Right ventricle myocardium superior (tissue), 1 donor: ENCODE measurements at places on chromosomes 4 and X. TPM values are rescaled to one million over a fixed set of nuclear protein-coding genes. Genes with fewer than 3 reads are reported as not detected.
A peak's percentile ranks its signal among the peaks of the same experiment; 100 is the strongest.

DNA sequence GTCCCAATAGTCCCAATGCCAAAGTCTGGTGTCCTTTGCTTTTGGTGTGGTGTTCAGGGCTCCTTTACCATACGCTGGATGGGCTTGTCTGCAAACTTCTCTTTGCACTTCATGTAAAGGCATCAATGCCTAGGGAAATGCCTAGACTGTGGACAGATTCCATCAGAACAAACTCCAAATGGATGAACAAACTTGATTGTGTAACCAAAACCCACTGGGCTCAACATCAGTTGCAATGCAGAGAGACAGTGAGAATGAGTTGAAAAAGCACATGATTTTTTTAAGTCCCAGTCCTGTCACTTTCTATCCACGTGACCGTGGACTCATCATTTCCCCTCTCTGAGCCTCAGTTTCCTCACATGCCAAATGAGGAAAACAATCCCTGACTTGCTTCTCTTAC, 4.9 kb downstream of the ATP1B4 start:
- no peak for DNase-seq

DNA sequence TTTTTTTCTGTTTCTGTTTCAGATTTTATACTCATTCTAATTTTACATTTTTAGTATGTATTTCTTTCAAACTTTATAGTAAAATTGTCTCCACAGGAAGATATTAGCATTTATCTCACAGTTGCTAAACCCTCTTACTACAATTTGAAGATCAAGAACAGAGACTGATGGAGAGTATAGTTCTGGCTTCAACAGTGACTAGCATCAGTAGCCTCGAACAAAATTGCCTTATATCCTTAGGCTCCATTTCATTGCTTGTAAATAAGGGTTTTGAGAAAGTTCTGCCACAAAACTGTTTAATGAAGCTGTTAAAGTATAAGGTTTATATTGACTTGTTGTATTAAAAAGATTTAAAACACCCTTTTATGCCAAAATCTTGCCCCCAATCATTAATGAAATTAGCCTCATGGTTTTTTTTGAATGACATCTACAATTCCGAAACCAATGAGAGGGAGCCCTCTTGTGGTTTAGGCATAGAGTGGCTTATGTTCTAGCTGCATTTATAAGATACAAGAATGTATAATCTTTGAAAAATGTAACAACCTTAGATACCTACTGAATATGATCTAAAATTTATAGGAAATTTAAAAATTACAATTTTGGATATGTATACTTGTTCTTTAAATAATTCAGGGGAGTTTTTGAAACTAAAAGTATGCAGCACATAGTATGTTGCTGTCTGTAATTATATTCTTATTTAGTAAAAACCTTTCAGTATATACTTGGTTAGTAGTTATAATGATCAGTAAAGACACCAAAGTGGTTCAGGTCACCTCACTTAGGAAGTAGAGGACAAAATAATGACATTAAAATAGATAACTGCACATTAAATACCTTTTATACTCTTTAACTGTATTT, 109.8 kb upstream of the HPGD start:
- DNase-seq = no peak

DNA sequence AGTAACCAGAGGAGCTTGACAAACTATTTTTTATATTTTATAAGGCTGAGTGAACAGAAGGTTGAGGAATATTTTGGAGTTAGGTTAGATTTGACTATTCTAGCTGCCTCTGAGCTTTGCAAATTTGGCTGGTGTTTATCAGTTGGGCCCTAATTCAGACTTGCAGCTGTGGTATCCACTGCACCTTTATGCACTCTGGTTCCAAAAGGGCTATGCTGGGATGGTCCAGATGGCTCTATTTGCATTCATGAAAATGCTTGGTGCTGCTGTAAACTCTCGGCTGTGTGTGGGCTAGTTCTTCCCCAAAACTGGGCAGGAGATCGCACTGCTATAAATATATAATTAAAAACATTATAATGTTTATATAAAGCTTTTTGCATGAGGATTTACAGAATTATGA, 106.3 kb downstream of the REPS2 start:
- DNase-seq = no peak

DNA sequence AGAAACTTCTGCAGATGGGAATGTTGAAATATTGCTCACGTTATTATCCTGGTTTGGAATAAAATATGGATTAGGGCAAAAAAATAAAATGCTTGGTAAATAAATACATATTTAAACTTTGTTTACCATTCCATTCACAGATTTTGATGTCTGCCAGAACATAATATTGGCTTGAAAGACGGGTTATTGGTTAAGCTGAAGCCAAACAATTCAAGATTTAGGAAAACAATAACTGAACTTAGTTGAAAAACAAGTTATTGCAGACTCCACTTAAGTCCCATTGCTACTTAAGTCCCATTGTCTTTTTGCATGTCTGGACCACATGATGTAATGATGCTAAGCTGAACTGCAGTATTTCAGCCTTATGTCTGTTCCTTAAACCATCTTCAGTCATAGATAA, 722.5 kb downstream of the FAT4 start:
- DNase-seq = no peak

DNA sequence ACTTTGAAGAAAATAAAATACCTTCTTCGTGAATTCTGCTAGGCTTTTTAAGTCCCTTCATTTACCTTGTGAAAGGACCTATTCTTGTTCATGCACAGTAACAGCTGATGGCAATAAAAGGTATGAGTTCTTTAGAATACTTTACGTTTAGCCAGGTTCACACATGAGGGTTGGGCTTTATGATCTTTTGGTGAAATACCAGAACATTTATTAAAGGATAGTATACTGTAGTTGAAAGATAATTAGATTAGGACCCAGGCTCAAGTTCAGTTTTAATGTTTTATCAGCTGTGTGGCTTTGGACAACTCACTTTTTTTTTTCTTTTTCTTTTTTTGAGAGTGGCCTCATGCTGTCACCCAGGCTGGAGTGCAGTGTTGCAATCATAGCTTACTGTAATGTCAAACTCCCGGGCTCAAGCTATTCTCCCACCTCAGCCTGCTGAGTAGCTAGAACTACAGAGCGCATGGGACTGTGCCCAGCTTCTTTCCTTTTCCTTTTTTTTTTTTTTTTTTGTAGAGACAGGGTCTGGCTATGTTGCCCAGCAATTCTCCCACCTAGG, 28.2 kb upstream of the NEIL3 start:
- DNase-seq = no peak

- no peak for DNase-seq
Observed at GRCh38 chrX:46165411-46165810, 379.8 kb downstream of the ZNF674 start.

GRCh38 chr4:4427121-4427870, 40.4 kb downstream of the NSG1 start:
- no peak for DNase-seq

- DNase-seq = peak; percentile 67
Observed at GRCh38 chrX:102651242-102652011, at the start of gene GPRASP1. TSS of gene GPRASP1 (plus strand) at chrX:102651483. CDS start at chrX:102653914, 2,431 bp downstream.

DNA sequence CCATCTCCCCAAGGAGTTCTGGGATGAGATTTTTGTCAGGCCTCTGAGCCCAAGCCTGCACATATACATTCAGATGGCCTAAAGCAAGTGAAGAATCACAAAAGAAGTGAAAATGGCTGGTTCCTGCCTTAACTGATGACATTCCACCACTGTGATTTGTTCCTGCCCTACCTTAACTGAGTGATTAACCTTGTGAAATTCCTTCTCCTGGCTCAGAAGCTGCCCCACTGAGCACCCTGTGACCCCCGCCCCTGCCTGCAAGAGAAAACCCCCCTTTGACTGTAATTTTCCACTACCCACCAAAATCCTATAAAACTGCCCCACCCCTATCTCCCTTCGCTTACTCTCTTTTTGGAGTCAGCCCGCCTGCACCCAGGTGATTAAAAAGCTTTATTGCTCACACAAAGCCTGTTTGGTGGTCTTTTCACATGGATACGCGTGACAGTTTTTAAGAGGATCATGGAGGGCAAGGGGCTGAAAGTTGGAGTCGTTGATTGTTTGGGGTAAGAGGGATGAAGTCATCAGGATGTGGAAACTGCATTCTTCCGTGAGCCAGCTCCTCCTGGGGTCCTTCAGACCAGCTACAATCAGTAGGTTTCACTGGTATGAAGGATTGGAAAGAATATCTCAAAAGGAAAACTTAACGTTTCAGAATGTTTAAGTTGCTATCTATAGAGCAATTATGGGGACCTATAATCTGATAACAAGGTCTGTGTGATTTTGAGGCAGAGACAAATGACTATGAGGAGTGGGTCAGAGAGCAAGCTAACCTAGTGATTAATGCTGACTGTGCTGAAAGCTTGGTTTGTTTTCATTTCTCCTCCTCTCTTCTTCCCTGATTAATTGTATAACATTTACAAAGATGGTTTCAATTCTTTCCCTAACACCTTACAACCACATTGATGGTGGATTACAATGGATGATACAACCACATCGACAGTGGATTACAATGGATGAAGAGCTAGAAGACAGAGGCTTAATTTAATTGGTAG, 28.6 kb upstream of the MAGEA11 start:
- no peak for DNase-seq

GRCh38 chr4:12889054-12889453, 595.1 kb downstream of the RAB28 start:
- no peak for DNase-seq

DNA sequence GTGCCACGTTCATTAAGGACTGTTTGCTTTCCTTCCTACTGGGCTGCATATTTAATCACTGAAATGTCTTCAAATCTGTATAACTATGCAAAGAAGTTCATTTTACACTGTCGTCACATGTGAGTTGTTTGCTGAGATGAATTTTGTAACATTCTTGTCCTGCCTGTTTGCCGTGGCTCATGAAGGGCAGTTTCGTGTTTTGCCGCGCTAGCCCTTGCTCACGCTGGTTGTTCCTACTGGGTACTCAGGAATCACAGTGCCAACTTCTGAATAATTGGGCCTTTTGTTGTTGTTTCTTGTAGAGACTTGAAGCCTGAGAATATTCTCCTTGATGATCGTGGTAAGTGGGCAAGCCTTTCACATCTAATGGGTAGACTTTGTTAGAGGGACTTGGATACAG, 52.2 kb downstream of the HTT-AS start:
- no peak for DNase-seq

GRCh38 chr4:98290511-98290910, 29.3 kb downstream of the RAP1GDS1 start:
- DNase-seq = no peak

GRCh38 chr4:40251366-40251765, 54.5 kb downstream of the RHOH start:
- no peak for DNase-seq

DNA sequence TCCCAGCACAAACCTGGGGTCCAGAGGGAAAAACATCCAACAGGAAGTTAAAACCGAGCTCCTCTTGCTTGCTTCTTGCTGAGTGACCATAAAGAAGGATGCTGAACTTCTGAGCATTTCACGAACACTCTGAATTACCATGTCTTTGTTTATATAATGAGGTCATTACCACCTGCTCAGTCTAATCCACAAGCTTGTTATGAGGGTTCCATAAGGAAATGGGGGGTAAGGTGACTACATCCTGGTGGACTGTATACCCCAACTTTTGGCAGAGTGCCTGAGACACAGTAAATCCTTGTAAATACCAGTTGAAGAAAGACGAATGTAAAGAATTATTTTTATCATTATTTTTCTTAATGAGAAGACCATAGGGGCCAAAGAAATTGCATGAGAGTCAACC, 16.8 kb downstream of the CCDC149 start:
- no peak for DNase-seq

DNA sequence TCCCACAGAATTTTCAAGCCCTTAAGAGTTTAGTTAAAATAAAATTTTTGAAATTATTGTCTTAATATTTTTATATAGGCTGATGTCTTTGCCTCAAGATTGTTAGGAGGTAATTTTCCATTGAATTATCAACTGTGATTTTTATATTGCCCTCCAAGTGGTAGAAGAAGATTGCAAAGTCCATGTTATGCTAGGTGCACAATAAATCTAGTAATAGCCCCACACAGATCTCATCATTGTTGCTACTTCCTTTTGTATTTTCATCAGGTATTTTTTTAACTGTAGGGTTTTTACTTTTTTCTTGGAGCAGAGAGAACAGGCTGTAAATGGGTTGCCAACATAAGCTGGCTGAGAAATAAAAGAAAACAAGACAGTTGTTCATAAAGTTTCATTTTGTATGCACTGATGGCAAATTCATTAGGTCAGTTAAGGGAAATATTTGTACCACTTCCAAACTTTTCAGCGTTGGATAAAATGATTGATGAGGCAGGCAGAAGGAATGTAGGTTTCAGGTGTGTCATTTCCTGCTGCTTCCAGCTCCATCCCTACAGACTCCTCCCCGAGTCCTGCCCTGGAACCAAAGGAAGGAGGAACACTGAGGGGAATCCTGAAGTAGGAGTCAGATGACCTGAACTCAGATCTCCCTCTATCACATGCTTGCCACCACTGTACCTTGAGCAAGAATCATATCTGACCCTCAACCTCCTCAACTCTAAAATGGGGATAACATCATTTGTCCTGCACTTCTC, 105.5 kb downstream of the PRRG1 start:
- DNase-seq = no peak

- DNase-seq = peak; percentile 75
Observed at GRCh38 chr4:70838666-70839588, 763 bp downstream of the GRSF1 start.

- no peak for DNase-seq
Observed at GRCh38 chr4:13143222-13144070, 340.7 kb downstream of the RAB28 start.

GRCh38 chr4:25879991-25880651, 17.3 kb upstream of the SEL1L3 start:
- no peak for DNase-seq

GRCh38 chrX:123581586-123581985, 151.3 kb downstream of the THOC2 start:
- DNase-seq = no peak

EDNRA gene
- total RNA-seq = 3.7 TPM

NIPAL1 gene
- 0.43 TPM for total RNA-seq

POU3F4 gene
- not detected for total RNA-seq

GAGE12H gene
- not detected for total RNA-seq

TMPRSS11B gene
- not detected for total RNA-seq

FGFBP2 gene
- 2.0 TPM for total RNA-seq

GRPR gene
- 0.13 TPM for total RNA-seq

IQCM gene
- not detected for total RNA-seq

SMIM10 gene
- 4.6 TPM for total RNA-seq

ARHGAP6 gene
- total RNA-seq = 2.7 TPM

STK32B gene
- total RNA-seq = 1.0 TPM

IDH3G gene
- 76.9 TPM for total RNA-seq

RAB9B gene
- 28.0 TPM for total RNA-seq
